NCI-H526 treated with DMSO at 0.1 percent for 48 hours (cell line): ENCODE measurements at places on chromosomes 12 and 14.

GRCh38 chr12:131489718-131490117, 221.2 kb upstream of the SFSWAP start:
- DNase-seq: no peak

GRCh38 chr14:33335366-33335765, 396.7 kb downstream of the NPAS3 start:
- DNase-seq: no peak

DNA sequence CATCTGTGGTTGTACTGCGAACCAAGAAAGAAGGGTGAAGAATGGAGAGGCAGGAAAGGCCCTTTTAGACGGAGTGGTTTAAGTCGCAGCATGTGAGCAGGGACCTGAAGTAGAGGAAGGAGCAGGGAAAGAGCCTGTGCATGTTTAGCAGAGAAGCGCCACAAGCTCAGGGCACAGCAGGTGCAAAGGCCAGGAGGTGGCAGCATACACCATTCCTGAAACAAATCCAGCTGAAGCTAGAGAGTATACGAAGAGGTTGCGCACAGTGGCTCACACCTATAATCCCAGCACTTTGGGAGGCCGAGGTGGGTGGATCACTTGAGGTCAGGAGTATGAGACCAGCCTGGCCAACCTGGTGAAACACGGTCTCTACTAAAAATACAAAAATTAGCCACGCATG, 49.9 kb downstream of the HELB start:
- DNase-seq: peak; percentile 7

DNA sequence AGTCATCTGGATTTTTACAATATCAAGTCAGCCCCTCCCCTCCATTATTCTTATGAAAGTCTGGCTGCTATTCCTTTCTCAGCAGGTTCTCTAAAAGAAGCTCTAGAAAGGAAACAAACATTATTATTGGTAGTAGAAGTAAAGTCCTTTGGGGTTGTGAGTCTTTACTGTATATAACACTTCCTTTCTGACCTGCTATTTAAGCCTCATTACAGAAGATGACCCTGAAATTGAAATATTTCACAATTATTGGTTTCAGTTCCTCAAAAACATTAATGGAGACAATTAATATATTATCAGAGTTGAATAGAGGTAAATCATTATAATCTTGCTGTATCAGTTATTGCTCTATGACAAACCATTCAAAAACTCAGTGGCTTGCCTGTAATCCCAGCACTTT, 19.3 kb downstream of the PLEKHA5 start:
- DNase-seq: no peak

- no peak for DNase-seq
Observed at GRCh38 chr12:65156366-65156841, 13.0 kb upstream of the LEMD3 start.

GRCh38 chr12:116659771-116660481, 77.9 kb downstream of the SPRING1 start:
- DNase-seq: no peak
